WERI-Rb-1 (cell line): ENCODE measurements at places on chromosomes 4 and X.

DNA sequence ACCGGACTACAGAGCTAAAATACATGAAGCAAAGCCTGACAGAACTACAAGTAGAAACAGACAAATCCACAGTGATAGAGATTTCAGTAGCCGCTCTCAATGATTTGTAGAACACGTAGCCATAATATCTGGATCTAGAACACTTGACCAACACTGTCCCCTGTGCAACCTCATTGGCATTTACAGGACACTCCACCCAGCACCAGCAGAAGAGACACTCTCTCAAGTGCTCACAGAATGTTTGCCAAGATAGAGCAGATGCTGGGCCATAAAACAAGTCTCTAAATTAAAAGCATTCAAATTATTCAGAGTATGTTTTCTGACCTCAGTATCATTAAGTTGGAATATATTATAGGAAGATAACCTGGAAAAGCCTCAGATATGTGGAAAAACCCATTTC is 21.7 kb downstream of the HTT start:
- DNase-seq = no peak

DNA sequence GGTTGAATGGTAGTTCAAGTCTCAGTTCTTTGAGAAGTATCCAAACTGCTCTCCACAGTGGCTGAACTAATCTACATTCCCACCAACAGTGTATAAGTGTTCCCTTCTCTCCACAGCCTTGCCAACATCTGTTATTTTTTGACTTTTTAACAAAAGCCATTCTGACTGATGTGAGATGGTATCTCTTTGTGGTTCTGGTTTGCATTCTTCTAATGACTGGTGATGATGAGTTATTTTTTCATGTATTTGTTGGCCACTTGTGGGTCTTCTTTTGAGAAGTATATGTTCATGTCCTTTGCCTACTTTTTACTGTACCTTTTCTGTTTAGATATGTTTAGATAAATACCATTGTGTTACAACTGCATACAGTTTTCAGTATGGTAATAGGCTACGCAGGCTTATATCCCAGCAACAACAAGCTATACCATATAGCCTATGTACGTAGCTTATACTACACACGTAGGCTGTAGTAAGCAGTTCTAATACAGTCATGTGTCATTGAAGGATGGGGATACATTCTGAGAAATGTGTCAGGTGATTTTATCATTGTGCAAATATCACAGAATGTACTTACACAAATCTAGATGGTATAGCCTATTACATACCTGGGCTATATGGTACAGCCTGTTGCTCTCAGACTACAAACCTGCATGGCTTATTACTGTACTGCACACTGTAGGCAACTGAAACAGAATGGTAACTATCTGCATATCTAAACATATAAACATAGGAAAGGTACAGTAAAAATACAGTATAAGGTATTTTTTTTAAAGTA is 28.1 kb downstream of the KLHL8 start:
- no peak for DNase-seq

GRCh38 chr4:72631296-72631695 is 62.3 kb upstream of the ADAMTS3 start:
- no peak for DNase-seq

GRCh38 chr4:173252024-173252935 is 81.9 kb downstream of the HMGB2 start:
- no peak for DNase-seq

GRCh38 chr4:95546221-95546620 is 2.6 kb downstream of the UNC5C start:
- no peak for DNase-seq
